Lower leg skin (tissue), 4 donors: ENCODE measurements at places on chromosomes 7 and 10. TPM values are rescaled to one million over a fixed set of nuclear protein-coding genes. Genes with fewer than 3 reads are reported as not detected.

CPA4 gene
- total RNA-seq = 44.4 TPM

OR2A1 gene
- not detected for total RNA-seq

ZRANB1 gene
- 40.6 TPM for total RNA-seq

ADRB1 gene
- 0.76 TPM for total RNA-seq

NACAD gene
- 0.89 TPM for total RNA-seq

TAS2R4 gene
- 0.30 TPM for total RNA-seq

FGFBP3 gene
- 0.69 TPM for total RNA-seq

HOXA9 gene
- total RNA-seq = 44.7 TPM

HMX3 gene
- not detected for total RNA-seq

CXCL12 gene
- 15.7 TPM for total RNA-seq

AZGP1 gene
- total RNA-seq = 519 TPM

FKBP6 gene
- total RNA-seq = not detected

HOXA6 gene
- total RNA-seq = 13.3 TPM

NOS3 gene
- 5.9 TPM for total RNA-seq

ZNF777 gene
- 13.6 TPM for total RNA-seq

EPHB6 gene
- 213 TPM for total RNA-seq

TMEM225B gene
- 2.8 TPM for total RNA-seq

SMKR1 gene
- 0.32 TPM for total RNA-seq

TMEM176A gene
- total RNA-seq = 10.2 TPM

POLL gene
- total RNA-seq = 13.6 TPM

C10orf67 gene
- total RNA-seq = 0.91 TPM

SPDYE9 gene
- total RNA-seq = not detected

TPK1 gene
- total RNA-seq = 5.5 TPM

HSPA12A gene
- total RNA-seq = 9.3 TPM

PAX4 gene
- total RNA-seq = not detected

IKZF1 gene
- 10.8 TPM for total RNA-seq

MBL2 gene
- total RNA-seq = not detected

CTTNBP2 gene
- 6.2 TPM for total RNA-seq

CALML5 gene
- total RNA-seq = 5,202 TPM

SAMD9L gene
- total RNA-seq = 1.3 TPM

UCMA gene
- not detected for total RNA-seq

ELN gene
- total RNA-seq = 96.2 TPM

TRIM73 gene
- total RNA-seq = 1.9 TPM

NXPH1 gene
- not detected for total RNA-seq

EEPD1 gene
- total RNA-seq = 21.1 TPM

ZNF37A gene
- 9.2 TPM for total RNA-seq

GATA3 gene
- 181 TPM for total RNA-seq

INA gene
- total RNA-seq = 1.2 TPM

SPACDR gene
- not detected for total RNA-seq

OPALIN gene
- not detected for total RNA-seq

ELFN1 gene
- 1.8 TPM for total RNA-seq

UTF1 gene
- total RNA-seq = not detected

COL1A2 gene
- total RNA-seq = 39.1 TPM

OR2A42 gene
- total RNA-seq = not detected

TSPAN13 gene
- 8.8 TPM for total RNA-seq

PPP3CB gene
- 24.1 TPM for total RNA-seq

TEX36 gene
- not detected for total RNA-seq

HABP2 gene
- total RNA-seq = 0.10 TPM

SEMA3C gene
- 53.0 TPM for total RNA-seq

CBLL1 gene
- 32.2 TPM for total RNA-seq
